ENCODE measurements at places on chromosomes 12 and 14.

- DNase-seq: no peak
Measured at GRCh38 chr12:25977047-25977446, 18.6 kb downstream of the RASSF8 start.

- no peak for DNase-seq
Measured at GRCh38 chr14:24794644-24795305, 160.8 kb upstream of the GZMB start.

GRCh38 chr12:21980544-21980943 lies 39.3 kb upstream of the ABCC9 start:
- no peak for DNase-seq

- no peak for DNase-seq
Measured at GRCh38 chr14:63200035-63200740, 4.1 kb upstream of the RHOJ start.

- DNase-seq: no peak
Measured at GRCh38 chr14:74908861-74909341, 14.2 kb downstream of the RPS6KL1 start.

GRCh38 chr12:62736596-62736995 lies 198.4 kb downstream of the PPM1H start:
- no peak for DNase-seq

GRCh38 chr14:95365401-95365800 lies 45.7 kb upstream of the CLMN start:
- peak; percentile 66 for DNase-seq

DNA sequence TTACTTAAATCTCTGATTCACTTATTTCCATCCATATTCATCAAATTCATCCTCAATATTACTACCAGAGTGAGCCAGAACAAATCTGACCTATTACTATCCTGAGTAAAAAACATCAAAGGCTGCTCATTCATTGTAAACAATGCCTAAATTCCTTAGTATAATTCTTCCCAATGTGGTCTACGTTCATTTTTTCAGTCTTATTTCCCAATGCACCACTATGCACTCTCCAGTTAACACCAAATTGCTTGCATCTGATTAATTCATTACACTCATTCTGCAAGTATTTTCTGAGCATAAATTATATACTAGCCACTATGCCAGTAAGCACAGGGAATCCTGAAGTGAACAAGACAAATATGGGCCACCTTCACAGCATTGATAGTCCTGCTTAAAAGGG lies 110.0 kb downstream of the EPS8 start:
- peak; percentile 36 for DNase-seq

GRCh38 chr14:57512220-57512619 lies 18.6 kb upstream of the CCDC198 start:
- peak; percentile 7 for DNase-seq

GRCh38 chr14:104665657-104666522 lies 23.5 kb upstream of the INF2 start:
- DNase-seq: no peak

- DNase-seq: peak; percentile 17
Measured at GRCh38 chr12:88472248-88472647, 108.0 kb downstream of the KITLG start.

DNA sequence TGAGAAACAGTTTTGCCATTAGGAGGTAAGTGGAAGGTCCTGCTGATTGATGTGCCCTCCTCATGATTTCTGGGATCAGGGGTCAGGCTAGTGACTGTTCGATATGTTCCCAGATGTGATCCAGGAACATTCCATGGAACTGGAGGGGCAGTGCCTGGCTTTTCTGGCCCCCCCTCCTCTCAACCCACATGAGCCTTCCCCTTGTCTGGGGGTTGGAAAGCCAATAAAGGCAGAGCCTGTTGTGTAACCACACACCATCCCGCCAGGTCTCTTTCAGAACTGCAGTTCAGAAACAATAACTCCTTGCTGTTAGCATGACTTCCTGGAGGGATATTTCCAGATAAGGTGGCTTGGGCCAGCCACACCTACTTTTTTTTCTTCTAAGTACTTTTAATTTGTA lies 17.8 kb downstream of the SMOC1 start:
- DNase-seq: no peak

GRCh38 chr12:73632661-73633060 lies 905.0 kb upstream of the ATXN7L3B start:
- DNase-seq: no peak

- no peak for DNase-seq
Measured at GRCh38 chr14:68363466-68363842, 429.4 kb downstream of the ZFP36L1 start.

DNA sequence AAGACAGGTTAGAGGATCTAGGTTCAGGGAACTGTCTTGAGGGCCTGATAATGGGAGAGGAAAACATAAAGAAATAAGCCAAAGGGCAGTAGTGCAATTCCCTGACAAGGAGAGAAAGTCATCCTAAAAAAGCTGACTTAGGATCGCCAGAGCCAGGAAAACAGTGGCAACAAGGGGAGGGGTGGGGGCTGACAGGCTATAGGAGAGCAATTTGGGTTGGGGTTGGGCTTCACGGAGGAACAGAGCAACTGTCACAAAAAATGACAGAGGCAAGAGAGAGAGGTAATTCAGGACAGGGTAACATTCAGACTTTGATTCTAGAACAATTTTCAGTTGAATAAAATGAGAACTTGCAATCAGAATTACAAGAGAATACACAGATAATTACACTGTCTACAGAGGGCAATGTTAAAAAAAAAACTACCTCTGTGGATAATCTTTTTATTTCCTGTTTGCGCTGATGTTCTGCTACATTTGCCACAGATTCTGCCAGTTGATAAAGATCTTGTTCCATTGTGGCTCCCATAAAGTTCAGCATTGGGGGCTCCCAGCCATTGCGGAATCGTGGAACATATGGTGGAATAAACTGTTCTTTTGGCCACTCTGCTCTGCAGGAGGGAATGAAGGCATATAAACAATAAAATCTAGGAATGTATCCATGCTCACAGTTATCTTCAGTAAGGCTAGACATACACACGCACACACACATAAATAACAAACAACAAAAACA lies 138.6 kb downstream of the EPS8 start:
- no peak for DNase-seq

All from adipocyte (in vitro differentiated cells).